Choroid plexus epithelial cell (primary cell): ENCODE measurements at places on chromosomes 2 and 18.

DNA sequence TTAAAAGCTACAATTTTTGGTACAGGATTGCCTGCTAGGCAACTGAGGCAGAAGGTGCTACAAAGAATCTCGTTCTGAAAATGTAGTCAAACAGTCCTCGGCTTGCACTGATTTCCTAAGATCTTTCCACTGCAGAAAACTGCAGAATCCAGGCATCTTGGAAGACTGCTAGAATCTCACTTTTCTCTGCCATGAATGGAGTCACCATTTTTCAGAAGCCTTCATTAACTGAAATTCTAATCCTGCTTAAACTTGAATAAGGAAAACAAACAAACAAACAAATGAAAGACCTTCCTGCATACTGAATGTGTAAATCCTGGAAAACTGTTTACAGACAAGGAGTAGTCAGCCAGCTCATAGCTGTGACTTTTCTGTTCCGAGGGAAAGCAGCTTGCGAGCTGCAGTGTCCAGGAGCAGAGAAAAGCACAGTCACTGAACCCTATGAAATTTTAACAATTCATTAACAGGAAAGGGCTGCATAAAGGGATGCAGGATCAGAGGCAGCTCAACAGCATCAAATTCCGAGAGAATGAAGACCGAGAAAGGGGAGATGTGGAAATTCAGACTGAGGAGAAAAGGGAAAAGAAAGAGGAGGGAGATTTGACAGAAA lies 210.5 kb upstream of the PIK3C3 start:
- no peak for DNase-seq

DNA sequence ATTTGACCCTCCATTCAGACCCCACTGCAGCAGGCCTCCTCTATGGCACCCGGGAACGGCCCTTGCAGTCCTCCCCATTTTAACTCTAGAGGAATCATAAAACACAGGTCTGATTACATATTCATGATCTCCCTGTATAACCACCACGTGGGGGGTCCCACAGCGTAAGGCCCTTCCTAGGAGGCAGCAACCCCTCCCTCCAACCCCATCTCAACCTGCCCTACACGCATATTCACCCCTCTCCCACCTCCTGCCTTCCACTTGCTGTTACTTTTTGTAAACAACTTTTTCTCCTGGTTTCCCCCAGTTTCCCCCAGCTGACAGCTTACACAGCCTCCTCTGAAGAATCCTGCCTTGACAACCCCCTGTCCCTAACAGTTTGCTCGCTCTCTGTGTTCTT lies 85.1 kb upstream of the FOXI3 start:
- no peak for DNase-seq

DNA sequence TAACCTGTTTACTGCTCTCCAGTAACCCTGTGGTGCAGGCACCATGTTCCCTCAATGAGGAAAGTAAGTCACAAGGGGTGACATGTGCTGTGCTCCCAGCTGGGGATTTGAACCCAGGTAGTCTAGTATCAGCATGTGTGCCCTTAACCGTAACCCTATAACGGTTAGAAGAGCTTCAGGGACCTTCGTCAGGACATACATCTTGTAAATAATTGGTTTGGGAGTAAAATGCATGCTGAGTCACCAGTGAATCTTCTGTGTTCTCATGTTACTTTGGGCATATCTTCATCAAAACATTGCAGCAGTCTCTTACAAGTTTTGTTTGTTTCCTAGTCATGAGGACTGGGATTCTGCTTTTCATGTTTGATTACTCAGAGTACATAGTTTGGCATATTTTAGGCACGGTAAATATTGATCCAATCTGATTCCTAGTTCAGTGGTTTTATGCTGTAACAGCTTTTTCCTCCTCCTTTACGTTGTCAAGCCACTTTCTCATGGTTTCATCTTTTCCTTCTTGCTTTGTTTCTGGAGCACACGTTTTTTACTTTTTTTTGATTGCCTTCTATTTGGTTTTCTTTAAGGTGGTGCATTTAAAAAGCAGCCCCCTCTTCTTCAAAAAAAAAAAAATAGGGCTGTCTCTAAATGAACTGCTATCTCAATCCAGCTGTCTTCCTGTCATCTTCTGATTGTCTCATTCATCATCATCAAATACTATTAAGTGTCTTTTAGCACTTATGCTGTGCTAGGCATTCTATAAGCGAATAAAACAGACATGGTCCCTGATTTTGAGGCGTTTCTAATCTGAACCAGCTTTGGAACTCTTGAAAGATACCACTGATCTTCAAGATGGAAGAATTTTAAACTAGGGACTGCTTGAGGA lies 50.4 kb downstream of the CLIP4 start:
- peak; percentile 92 for DNase-seq

GRCh38 chr2:95062242-95063085 lies 37.0 kb downstream of the MAL start:
- DNase-seq, result no peak

- no peak for DNase-seq
These were observed 28.2 kb downstream of the SIX2 start for GRCh38 chr2:44980751-44981713.

DNA sequence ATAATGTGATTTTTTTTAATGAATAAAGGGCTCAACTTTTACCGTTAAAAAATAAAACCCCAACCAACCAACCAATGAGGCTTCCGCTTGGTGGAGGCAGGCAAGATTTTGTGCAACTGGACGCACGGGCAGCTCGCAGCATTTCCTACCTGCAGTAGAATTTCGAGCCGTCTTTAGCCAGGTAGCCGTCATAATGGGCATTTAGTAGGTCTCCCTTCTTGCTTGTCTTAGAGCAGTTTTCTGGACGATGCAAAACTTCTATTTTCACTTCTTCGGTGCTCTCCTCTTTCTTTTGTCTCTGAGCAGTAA lies 316 bp downstream of the FKBP7 start:
- peak; percentile 38 for DNase-seq
